ENCODE measurements at places on chromosomes 1 and 21.

DNA sequence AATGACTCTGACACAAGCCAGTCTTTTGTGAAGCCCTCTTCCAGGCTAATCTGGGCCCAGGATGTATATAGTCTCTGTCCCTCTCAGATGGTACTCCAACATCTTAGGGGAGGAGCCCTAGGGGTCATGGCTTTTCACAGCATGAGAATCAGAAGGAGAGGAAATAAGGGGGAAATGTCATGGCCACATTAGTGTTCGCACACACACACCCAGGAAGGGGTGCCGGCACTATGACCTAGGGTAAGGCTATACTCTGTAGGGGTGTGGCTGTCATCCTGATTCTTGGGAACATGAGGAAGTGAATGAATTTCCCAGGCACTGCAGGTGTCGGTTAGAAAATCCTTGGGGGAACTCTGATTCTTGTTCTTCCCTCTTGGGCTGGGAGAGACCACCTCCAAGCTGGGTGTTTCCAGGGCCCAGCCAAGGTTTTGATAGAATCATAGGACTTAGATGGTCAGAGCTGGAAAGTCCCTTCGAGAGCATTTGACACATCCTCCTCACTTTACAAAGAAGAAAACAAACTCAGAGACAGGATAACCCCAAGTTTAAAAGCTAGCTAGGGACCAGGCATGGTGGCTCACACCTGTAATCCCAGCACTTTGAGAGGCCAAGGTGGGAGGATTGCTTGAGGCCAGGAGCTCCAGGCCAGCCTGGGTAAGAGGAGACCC lies 22.0 kb downstream of the GFI1 start:
- DNase-seq = no peak

- DNase-seq = no peak
Measured at GRCh38 chr1:237032029-237032428, 10.0 kb upstream of the RYR2 start.

GRCh38 chr1:119815361-119815760 lies 4.1 kb upstream of the REG4 start:
- DNase-seq = no peak

- no peak for DNase-seq
Measured at GRCh38 chr1:78247079-78247478, 201.3 kb downstream of the GIPC2 start.

DNA sequence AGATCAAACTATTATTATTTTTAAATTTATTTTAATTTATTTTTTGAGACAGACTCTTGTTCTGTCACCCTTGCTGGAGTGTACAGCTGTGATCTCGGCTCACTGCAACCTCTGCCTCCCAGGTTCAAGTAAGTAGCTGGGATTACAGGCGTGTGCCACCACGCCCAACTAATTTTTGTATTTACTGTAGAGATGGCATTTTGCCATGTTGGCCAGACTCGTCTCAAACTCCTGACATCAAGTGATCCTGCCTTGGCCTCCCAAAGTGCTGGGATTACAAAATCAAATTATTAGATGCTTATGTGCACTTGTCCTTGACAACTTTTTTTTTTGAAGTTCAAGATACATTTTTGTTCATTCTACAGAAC lies 15.4 kb downstream of the LIN9 start:
- no peak for DNase-seq

GRCh38 chr1:228446852-228447251 lies 30.2 kb upstream of the TRIM17 start:
- no peak for DNase-seq

GRCh38 chr1:193417945-193418744 lies 231.7 kb upstream of the B3GALT2 start:
- DNase-seq = no peak

DNA sequence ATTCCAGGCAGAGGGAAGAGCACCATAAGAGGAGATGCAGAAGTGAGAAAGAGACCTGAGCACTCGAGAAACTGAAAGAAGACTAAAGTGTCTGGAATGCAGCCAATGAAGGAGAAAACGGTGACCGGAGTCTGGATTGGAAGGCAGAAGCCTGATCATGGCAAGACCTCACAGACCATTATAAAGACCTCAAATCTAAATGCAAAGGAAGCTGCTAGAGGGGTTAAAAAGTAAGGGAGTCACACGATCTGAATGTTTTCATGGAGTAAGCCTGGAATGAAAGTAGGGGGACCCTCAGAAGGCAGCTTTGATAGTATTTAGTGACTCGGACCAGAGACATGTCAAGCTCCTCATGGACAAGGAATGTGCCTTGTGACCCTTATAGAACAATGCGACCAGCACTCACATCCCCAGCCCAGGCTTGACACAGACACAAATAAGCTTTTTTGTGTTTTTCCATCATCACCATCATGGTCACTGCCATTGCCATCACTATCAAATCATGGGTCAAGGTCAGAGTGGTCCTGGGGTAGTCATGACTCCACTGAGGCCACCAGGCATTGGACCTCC lies 183.6 kb downstream of the SEC16B start:
- DNase-seq = no peak

DNA sequence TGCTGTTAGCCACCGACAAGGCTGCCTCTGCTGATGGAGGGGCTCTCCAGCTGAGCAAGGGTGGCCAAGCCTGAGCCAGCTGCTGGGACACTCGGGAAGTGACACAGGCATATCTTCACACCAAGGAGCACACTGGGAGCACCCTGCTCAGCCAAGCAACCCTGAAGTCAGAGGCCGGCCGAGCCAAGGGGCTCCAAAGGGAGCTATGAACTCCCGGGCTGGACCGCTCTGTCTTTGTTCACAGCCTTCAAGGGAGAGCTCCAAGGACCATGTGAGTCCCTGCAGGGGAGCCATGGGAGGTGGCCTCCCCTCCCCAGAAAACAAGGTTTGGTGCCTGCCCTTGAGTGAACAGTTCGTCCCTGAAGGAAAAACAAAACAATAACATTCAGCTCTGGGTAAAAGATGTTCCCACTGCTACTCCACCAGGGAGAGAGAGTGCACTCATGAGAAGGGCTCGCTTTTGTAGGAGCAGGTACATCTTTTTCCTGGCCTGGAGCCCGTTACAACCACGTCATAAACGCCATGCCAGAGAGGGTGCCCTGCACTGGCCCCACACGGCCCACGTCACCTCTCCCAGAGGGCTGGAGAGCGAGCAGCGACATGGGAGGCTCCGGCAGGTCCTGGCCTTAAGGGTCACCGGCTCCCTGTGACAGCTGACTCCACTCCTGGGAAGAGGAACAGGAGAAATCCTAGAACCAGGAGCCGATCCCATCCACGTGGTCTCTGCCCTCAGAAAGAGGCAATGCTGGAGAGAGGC lies 56.3 kb upstream of the SLC25A33 start:
- no peak for DNase-seq

- no peak for DNase-seq
Measured at GRCh38 chr1:172085317-172085716, 244.0 kb downstream of the DNM3 start.

- peak; percentile 63 for DNase-seq
Measured at GRCh38 chr1:36351227-36351977, 28.0 kb upstream of the EVA1B start.

GRCh38 chr1:206563367-206564207 lies 48.7 kb downstream of the EIF2D start:
- DNase-seq = no peak

GRCh38 chr1:9275161-9275560 lies 17.5 kb upstream of the SPSB1 start:
- DNase-seq = no peak

- no peak for DNase-seq
Measured at GRCh38 chr1:201259476-201260235, 23.6 kb upstream of the PKP1 start.

DNA sequence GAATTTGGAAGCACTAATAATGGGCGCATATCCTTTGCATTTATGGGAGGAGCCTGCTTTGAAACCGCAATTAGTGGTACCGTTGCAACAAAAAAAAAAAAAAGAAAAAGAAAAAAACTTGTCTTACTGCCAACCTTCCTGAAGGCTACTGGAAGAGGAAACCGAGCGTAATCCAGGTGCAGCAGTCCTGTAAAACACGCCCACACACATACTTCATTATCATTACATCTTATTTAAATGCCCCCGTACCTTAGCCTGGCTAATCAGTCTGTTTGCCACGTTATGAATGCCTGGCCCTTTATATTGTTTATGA lies 686 bp upstream of the ZNF281 start:
- DNase-seq = no peak

All from BE2C (cell line).